A375 (cell line): ENCODE measurements at places on chromosomes 5 and 9. TPM values are rescaled to one million over a fixed set of nuclear protein-coding genes. Genes with fewer than 3 reads are reported as not detected.

The DNAJB5 gene
- 3.5 and 6.3 TPM in 2 replicates for total RNA-seq

The NIPAL4 gene
- 0.19 and 0.42 TPM in 2 replicates for total RNA-seq

The SMARCA2 gene
- 79.9 TPM in 2 replicates for total RNA-seq

The SLC36A3 gene
- not detected in 2 replicates for total RNA-seq

The CAMK4 gene
- 67.3 and 74.3 TPM in 2 replicates for total RNA-seq

The CRHBP gene
- 0.50 and 0.53 TPM in 2 replicates for total RNA-seq

The FRMD3 gene
- total RNA-seq: 6.4 and 8.4 TPM in 2 replicates
